Stimulated activated CD8-positive, alpha-beta memory T cell treated with anti-CD3 and anti-CD28 coated beads, Interleukin-7, amount 100 ng/mL, for 1 hour (primary cell): ENCODE measurements at places on chromosomes 4 and X.

- no peak for DNase-seq
Measured at GRCh38 chrX:67524428-67524827, 19.4 kb upstream of the AR start.

GRCh38 chr4:184444953-184445309 lies 29.4 kb downstream of the IRF2 start:
- no peak for DNase-seq

DNA sequence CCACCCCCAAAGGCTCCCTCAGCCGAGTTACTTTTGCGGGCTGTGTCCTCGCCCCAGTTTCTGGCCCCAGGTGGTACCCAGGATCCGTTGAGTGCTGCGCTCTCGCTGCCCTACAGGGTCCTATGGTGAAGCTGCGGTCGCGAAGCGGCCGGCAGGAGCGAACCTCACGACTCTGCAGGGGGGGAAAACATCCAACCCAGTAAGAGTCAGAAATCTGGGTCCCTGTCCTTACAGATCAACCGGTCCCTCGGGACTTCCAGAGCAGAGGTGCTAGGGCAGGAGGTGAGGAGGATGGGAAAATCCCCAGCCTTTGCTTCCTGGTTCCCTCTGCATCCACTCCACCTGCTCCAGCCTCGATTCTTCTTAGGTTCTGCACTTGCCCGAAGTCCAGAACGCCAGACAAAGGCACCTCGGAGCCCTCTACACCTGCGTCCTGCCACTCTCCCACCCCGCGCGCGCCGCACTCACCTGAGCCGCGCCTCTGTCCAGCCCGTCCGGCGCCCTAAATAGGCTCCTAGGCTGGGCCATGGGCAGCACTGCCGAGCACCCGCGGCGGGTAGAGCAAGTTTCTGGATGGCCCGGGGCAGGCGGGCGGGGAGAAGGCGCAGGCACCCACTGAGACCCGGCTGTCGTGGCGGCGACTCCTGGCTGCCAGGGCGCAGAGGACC lies at the start of gene HS3ST1:
TSS of gene HS3ST1 (minus strand) at position 664 of the 668 bp plus-strand sequence. CDS start 28,889 bp downstream, outside the sequence.
- no peak for DNase-seq

GRCh38 chr4:56622176-56622575 lies 58.9 kb downstream of the HOPX start:
- no peak for DNase-seq

DNA sequence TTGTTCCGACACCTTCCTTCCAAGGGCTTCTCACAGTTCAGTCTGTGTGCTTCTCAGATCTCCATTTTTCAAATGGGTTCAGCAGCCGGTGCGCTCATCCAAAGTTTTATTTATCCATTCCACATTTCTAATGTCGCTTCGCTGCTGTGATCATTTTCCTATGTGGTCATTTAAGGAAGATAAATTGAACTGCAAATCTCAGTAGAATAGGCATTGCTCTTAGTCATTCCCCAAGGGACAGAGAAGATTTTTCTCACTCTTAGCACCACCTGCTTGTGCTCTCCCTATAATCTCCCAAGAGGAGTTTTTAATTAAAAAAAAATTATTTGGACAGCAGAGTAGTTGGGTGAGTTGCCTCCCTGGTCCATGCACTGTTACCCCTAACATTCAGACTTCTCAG lies 278.9 kb upstream of the GATB start:
- no peak for DNase-seq

GRCh38 chr4:56215141-56215783 lies 172.0 kb downstream of the AASDH start:
- DNase-seq = no peak

GRCh38 chr4:167210166-167210565 lies 24.1 kb downstream of the SPOCK3 start:
- no peak for DNase-seq

GRCh38 chr4:5816851-5817375 lies 76.0 kb downstream of the CRMP1 start:
- DNase-seq = no peak

- no peak for DNase-seq
Measured at GRCh38 chr4:125131891-125132680, 182.7 kb upstream of the FAT4 start.

DNA sequence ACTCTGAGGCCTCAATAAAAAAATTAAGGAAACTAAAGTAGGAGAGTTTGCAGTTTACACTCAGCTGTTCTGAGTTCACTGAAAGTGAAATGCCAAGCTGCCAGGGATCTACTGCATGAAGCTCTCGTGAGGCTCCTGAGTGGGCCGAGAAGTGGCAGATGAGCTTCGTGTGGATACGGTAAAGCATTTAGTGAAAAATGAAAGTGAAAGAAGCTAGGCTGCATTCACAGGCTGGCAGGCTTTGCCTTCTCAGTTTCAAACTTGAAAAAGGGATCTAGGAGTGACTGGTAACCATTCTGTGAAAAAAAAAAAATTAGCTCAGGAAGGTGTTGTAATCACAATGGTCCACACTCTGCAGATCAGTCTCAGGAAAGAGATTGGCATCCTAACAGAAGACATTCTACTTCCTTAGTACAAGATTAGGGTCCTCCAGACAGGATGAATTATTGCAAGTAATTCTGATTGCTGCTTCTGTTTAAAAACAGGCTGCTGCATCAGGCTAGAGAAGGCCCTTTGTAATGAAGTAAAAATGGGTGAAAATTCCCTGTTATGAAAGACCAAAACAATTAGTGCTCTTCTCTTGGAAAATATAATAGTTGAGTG lies 679.9 kb downstream of the RPA4 start:
- peak; percentile 10 for DNase-seq

GRCh38 chr4:176792326-176793059 lies at the start of gene VEGFC:
Gene VEGFC (minus strand): TSS chr4:176792922. CDS start chr4:176792311, 611 bp downstream.
- no peak for DNase-seq

GRCh38 chr4:142331132-142331531 lies 515.0 kb downstream of the INPP4B start:
- no peak for DNase-seq
